ENCODE measurements at places on chromosomes 3 and 15.

- no peak for DNase-seq
Measured at GRCh38 chr3:67109651-67110204, 111.6 kb downstream of the KBTBD8 start.

- no peak for DNase-seq
Measured at GRCh38 chr3:152350139-152350538, 81.4 kb downstream of the MBNL1 start.

- no peak for DNase-seq
Measured at GRCh38 chr3:99094606-99095005, 193.1 kb upstream of the DCBLD2 start.

- peak; percentile 73 for DNase-seq
Measured at GRCh38 chr3:17023006-17023664, 138.4 kb downstream of the PLCL2 start.

DNA sequence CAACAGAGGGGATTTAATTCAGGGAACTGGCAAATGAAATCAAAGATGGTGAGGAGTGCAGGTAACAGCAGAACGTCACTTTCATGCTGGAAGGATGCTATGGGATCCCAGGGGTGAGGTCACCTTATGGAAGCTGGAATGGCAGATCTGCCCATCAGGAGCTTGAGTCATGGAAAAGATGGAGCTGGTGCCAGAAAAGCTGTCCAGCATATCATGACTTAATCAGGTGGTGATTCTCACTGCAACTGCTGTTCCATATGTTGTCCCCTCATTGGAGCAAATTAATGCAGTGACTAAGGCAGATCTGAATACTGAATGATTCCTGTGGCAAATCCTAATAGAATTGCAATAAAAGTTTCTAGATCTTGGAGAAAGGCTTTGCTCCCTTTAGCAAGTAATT is 38.4 kb downstream of the HHLA2 start:
- no peak for DNase-seq

GRCh38 chr3:22210693-22211092 is 459.7 kb upstream of the ZNF385D start:
- DNase-seq: no peak

- DNase-seq: no peak
Measured at GRCh38 chr3:117553461-117553860, 843.9 kb downstream of the TUSC7 start.

Data from activated CD8-positive, alpha-beta memory T cell treated with anti-CD3 and anti-CD28 coated beads, Interleukin-2, amount 10 ng/mL, durations not matched to agents 7 days and 5 days (primary cell).